Stimulated activated CD4-positive, alpha-beta T cell treated with anti-CD3 and anti-CD28 coated beads, Interleukin-4, amount 100 ng/mL, for 48 hours (primary cell): ENCODE measurements at places on chromosomes 2 and 18.

DNA sequence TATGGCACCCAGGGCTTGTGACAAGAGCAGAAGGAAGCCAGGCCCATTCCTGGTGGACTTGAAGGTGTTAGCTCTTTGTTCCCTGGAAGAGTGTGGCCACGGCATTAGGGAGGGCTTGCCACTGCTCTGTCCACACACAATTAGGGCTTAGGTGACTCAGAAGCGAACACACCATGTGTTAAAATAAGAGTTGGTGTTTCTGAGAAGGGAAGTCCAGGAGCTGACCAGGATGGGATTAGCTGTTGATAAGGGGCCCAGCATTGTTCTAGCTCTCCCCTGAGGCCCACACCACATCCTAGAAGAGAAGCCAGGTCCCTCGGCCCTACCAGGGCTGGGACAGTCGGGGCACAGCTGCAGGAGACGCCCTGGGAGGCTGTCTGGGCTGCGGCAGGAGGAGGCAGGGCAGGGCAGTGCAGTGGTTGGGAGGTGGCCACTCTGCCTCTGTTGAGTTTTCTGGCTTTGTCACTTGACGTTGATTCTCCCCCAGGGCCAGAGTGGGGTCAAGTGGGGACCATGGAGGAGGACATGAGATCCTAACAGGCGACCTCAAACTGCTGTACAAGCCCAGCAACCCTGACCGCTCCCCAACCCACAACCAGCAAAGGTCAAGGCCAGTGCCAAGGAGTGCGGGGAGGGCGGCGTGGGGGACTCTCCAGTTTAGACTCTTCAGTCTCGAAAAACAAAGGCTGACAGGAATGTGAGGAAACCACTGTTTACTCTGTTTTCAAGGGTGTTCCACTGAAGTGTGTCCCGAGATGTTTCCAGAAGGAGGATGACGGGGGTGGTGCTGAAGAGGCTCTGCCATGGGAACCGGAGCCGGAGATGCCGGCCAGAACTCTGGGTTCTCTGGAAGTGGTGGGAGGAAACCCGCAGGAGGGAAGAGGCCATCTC lies 16.8 kb downstream of the GNLY start:
- no peak for DNase-seq

- DNase-seq: no peak
These were observed 38.2 kb upstream of the MGAT4A start for GRCh38 chr2:98769114-98769476.

GRCh38 chr2:96501886-96502810 lies 3.0 kb downstream of the NEURL3 start:
- DNase-seq: no peak

- no peak for DNase-seq
These were observed 48.8 kb upstream of the LPIN2 start for GRCh38 chr18:3061581-3062312.

DNA sequence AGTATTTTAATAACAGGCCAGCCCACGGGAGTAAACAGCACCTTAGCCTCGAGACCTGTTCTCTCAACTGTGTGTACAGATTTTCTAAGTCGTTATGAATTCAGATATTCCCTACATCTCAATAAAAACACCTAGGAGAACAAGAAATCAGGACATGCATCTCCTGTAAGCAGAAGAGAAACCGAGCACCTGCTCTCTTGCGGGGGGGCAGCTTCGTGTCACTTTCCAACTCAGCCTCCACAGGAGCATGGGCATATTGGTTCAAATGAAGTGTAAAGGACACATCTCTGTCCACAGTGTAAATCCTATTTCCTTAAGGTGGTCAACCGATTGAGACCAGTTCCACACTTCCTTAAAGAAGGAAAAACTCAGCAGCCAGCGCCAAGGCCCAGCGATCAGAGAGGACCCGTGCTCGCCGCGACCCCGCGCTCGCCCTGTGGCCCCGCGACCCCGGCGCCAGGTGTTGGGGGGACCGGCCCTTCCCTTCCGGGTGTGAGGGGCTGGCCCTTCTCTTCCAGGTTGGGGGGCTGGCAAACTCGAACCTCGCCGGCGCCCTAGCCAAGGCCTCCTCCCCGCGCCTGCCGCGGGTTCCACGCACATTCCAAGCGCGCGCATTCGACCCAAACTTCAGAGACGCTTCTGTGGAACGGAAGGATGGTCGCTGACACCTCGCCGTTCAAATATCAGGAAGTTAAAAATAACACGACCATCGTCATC lies 652 bp downstream of the SH3YL1 start:
- DNase-seq: no peak

GRCh38 chr2:96092951-96093350 lies 23.4 kb downstream of the ADRA2B start:
- DNase-seq: no peak
